ENCODE measurements at places on chromosomes 6 and 20.

- DNase-seq: peak; percentile 54
These were observed 129.9 kb downstream of the LPA start for GRCh38 chr6:160534050-160534696.

- peak; percentile 15 for DNase-seq
These were observed 6.4 kb upstream of the CST2 start for GRCh38 chr20:23832775-23833513.

DNA sequence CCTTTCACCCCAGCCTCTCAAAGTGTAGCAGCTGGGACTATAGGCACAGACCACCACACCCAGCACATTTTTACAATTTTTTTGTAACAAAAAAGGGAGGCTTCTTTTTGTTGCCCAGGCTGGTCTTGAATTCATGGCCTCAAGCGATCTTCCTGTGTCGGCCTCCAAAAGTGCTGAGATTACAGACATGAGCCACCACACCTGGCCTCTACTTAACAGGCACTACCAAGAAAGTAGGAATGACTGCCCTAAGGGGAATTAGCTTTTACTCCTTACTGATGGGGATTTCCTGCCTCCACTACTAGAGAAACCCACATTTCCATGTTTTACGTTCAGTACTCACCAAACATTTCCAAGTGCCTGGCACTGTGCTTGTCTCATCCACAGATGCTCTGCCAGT is 109.6 kb downstream of the CARMIL1 start:
- no peak for DNase-seq

- no peak for DNase-seq
These were observed 47.9 kb downstream of the KHDC1L start for GRCh38 chr6:73177221-73177944.

DNA sequence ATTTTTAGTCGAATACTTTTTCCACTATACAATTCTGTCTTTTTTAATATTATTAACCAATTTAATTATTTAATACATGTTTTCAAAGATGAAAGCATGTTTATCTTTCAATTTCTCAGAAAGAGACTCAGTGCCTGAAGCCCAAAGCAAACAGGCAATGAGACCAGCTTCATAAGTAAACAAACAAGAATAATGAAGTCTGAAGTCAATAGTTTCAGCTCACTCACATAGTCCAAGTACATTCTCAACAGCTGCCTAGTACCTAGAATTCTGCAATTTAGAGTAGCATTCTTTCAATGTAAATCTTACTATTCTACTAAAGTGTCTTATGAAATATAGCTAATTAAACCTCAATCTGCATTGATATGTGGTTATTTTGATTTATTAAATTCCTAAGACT is 626.5 kb upstream of the NRSN1 start:
- no peak for DNase-seq

DNA sequence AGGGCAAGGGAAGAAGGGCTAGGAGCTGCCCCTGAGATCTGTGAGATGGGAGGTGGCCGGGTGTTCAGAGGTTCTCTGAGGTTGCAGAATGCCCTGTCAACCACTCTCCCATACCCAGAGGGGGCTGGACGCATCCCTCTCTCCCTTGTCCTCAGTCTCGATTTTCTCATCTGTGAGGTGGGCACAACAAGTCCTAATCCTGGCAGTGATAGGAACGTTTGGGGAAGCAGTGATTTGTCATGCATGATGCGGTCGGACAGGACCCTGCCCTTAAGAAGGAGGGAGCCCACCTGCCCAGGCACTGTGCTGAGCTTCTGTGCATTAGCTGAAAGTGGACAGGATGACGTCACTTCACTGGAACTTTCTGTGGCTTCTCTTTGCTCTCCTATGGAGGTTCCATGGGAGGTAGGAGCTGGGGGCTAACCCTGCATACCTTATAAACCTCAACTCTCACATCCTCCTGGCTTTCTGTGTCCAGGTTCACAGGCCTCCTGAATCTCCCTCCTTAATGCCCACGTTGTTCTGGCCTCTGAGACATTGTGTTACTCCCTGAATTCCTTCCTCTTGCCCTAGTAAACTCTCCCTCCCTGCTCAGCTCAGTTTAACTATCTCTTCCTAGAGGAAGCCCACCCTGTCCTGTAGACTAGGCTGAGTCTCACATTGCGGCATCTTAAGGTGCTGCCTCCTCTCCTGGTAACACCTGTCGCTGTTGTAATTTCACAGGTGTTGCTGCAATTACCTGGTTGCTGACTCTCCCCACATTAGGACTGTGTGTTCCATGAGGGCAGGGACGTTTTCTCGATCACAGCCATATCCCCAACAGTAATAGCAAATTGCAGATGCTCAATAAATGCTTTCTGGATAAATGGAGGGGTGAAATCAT is 30.1 kb upstream of the CSNK2A1 start:
- no peak for DNase-seq

GRCh38 chr6:55882718-55883569 is 7.6 kb upstream of the BMP5 start:
- DNase-seq: peak; percentile 60

DNA sequence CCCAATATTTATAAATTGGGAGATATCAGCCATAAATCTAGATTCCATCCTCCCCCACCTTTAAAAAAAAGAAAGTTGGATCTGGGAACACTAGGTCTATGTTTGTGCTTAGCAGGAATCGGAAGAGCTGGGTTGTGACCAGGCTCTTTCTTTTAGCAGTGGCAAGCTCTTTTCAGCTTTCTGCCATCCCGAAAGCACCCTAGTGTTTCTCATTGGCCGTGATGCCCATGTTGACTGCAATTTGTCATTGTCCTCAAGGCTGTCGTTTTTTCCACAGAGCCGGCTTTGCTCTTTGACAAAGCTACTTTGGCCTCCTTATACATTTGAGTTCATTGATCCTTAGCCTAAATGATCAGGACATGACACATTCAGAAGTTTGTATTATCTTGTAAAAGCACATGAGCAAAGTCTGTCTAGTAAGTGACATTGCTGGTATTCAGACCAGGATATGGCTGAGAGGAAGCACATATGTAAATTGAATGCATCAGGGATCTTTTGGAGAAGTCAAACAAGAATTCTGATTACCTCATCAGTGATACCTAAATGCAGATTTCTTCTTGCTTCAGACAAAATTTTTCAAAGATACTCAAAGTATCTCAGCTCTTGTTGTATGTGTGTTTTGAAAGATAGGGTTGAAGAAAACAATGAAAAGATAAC is 50.1 kb downstream of the CARMIL1 start:
- DNase-seq: no peak

GRCh38 chr6:6676910-6677441 is 88.5 kb downstream of the LY86 start:
- peak; percentile 79 for DNase-seq

- DNase-seq: no peak
These were observed 9.4 kb downstream of the CD40 start for GRCh38 chr20:46127396-46128010.

Measured in GM23248 (cell line).